ENCODE measurements at places on chromosomes 12 and 14. TPM values are rescaled to one million over a fixed set of nuclear protein-coding genes. Genes with fewer than 3 reads are reported as not detected.
A peak's percentile ranks its signal among the peaks of the same experiment; 100 is the strongest.

GRCh38 chr14:64238049-64238448, 56.1 kb downstream of the ESR2 start:
- no peak for DNase-seq

GRCh38 chr12:110874781-110875180, 28.0 kb downstream of the CCDC63 start:
- no peak for DNase-seq

DNA sequence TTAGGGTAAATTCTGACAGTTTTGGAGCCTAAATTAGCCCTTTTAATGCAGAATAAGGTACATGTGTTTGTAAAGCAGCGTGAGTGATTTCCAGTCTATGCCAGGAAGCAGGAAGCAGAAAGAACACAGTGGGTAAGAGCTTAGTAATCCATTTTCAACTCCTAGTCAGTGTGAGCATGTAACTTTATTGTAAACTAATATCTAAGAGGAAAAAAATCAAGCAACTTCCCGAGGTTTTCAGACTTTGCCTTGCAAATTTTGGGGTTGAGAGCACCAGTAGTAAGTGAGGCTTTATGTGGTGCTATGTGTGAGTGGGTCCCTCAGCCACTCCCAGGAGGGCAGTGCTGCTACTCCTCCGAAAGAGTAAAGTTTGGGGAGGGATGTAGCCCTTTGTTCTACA, 2.9 kb downstream of the CIPC start:
- no peak for DNase-seq

Gene LRRIQ1
- total RNA-seq: not detected

GRCh38 chr12:108821407-108822397, 35.7 kb downstream of the SSH1 start:
- no peak for DNase-seq

- peak; percentile 17 for DNase-seq
Measured at GRCh38 chr14:101992708-101993107, 28.3 kb downstream of the DYNC1H1 start.
